ENCODE measurements at places on chromosomes 12 and 14. TPM values are rescaled to one million over a fixed set of nuclear protein-coding genes. Genes with fewer than 3 reads are reported as not detected.

The GZMB gene
- total RNA-seq, result not detected

The CLEC9A gene
- total RNA-seq, result not detected

The KRT75 gene
- total RNA-seq, result 0.26 TPM

The VRTN gene
- not detected for total RNA-seq

The KIF5A gene
- 0.19 TPM for total RNA-seq

The KITLG gene
- 14.2 TPM for total RNA-seq

The SSTR1 gene
- not detected for total RNA-seq

The FSCB gene
- not detected for total RNA-seq

The GDF3 gene
- total RNA-seq, result not detected

The GPRC5D gene
- 0.22 TPM for total RNA-seq

The IQSEC3 gene
- total RNA-seq, result not detected

The TCL1B gene
- total RNA-seq, result not detected

Measured in A549 treated with GW870086 at 1 μM for 4 hours (cell line).